ENCODE measurements at places on chromosomes 2 and 18.

DNA sequence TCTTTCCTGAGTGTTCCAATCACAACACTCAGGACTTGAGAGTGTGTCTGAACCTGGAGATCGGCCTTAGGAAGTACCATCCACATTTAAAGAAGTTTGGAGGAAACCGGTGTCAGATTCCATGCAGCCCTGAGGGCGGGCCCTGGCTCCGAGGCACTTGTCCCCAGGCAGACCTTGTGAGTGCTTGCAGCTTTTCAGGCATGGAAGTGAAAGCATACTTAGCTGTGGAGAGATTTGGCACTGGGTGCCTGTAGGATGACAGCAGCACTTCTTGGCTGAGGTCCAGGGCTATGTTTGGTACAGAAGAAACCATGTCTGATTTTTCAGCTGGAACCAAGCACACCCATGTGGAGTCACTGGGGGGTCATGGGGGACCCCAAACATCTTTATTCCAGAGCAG lies 230.8 kb downstream of the SEPTIN10 start:
- DNase-seq, result peak; percentile 48

DNA sequence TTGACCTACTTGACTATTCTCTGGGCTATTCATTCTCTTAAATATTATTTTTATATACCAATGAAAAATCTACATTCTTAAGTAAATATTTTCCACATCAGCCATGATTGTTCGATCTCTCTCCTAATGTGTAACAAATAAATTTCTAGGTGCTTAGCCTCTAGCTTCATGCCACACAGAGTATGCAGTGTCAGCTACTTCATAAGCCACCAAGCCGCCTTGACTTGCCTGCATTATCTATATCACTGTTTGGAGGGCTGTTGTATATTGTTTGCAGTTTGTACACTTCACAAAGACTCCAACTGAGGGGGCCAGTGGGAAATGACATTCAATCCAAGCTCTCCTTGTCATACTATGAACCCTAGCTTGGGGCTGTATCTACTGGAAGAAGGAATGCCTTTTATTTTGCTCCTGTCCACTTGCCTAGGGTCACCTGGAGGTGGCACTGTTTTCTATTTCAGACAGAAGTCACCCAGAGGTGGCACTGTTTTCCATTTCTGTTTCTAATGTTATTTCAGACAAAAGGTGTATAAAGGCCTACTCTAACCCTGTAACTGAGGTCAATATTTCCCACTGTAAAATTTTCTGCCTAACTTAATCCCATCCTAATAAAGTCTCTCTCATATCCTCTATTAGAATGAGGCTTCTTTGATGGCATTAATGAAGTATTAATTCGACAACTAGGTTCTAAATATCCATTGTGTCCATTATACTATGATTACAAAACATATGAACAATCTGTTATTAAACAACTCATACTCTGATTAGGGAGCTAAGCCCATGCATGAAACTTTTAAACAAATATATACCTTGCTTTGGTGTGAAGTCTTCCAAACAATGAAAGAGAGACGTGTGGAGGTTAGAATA lies 36.4 kb downstream of the COL5A2 start:
- no peak for DNase-seq

DNA sequence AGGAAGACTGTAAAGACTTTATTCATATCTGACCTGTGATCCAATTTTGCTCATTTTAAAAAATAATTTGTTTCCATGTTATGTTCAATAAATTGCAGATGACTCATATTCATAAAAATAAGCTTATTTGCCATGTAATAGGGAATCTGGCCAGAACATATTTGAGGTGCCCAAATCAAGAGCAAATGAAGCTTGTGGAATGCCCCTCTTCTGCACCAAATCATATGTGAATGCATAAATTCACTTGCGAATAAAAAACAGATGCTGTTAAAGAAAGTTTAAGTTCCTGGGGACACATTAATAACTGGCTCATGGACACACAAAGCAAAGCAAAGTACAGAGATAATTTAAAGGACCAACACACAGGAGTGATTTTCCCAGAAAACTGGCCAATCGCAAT lies 279.0 kb upstream of the CDH2 start:
- DNase-seq, result no peak

DNA sequence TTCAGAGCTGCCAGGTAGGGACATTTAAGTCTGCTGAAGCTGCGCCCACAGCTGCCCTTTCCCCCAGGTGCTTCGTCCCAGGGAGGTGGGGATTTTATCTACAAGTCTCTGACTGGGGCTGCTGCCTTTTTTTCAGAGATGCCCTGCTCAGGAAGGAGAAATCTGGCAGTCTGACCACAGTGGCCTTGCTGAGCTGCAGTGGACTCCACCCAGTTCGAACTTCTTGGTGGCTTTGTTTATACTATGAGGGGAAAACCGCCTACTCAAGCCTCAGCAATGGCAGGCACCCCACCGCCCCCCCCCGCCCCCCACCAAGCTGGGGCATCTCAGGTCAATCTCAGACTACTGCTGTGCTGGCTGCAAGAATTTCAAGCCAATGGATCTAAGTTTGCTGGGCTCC lies 458.1 kb upstream of the RAB12 start:
- DNase-seq, result no peak

GRCh38 chr2:68993660-68994059 lies 19.2 kb downstream of the GKN1 start:
- DNase-seq, result no peak

DNA sequence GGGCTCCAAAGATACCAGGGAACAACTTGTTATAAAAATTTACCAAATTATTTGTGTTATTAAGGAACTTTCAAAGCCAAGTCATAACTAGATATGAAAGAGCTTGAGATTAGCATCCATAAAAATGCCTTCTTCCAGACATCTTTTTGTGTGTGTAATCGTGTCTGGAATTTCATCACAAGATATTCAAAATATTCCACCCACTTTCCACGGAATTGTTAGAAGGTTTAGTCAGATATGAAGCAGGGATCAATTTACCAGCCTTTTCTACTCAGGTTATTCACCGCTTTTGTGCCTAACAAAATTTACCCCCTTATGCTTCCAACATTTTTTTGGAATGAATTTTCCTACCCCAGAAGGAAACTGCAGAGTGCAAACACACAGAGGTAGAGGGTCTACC lies 130.2 kb upstream of the ACVR2A start:
- DNase-seq, result no peak

DNA sequence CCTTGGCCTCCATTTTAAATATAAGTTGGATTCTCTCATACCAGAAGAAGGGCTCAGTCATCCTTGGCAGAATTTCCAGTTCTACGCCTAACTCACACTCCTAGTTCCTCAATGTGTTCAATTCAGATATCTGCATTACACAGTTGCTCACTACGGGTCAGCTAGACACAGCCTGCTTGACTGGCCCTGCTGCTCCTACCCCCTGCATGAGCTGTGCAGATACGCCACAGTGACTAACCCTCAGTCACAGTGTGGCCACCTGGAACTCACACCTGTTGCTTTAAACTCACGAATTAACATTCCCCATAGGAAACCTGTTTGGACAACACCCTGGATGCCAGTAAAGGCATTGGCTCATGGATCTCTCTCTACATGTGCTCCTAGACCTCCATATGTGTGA lies 429.6 kb downstream of the NCKAP5 start:
- DNase-seq, result no peak

GRCh38 chr2:127044165-127044718 lies 62.7 kb downstream of the BIN1 start:
- no peak for DNase-seq

DNA sequence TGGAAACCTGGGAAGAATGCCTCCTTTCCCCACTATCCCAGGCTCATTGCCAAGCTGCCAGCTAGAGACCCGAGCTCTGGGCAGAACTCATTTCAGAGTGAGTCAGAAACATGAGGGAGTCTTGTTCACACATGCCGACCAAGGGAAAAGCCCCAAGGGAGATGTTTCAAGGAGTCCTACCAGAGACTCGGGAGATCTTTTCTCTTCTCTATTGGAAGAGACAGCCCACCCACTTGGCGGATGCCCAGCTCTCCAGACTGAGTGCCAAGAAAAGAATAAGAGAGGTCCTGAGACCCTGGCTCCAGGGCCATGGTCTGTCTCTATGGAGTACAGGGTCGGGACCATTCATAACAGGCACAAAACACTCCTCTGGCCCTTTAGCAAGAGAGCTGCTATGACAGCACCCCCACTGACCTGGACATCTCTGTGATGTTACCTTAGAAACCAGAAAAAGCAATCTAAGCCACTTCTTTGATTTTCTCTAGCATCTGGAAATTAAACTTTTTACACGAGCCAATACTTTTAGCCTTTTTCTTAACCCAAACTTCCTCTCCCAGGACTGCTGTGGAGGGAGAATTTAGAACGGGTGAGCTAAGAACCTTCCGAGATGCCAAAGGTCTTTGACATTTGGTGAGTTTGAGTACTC lies 18.5 kb upstream of the IGFBP5 start:
- peak; percentile 71 for DNase-seq

DNA sequence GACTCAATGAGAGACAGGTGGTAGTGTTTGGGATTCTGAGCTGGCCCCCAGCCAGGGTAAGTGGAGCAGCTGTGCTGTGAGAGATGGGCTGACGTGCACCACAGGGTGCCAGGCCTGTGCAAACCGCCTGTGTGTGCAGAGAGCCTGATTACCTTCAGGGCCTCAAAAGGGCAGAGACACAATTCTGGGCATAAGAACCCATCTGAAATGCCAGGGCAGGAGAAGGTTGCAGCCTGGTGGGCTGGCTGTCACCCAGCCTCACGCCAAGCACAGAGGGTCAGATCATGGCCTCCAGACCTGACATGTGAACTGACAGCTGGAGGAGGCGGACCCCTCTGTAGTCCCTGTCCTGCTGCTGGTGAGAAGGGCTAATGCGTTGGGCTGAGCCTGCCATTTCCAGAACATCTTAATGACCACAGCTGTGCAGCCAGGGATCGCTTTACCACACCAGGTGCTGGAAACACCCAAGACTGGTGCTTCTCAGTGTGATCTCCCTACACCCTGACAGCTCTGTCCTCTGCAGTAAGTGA lies 100.9 kb downstream of the ARL4C start:
- no peak for DNase-seq

DNA sequence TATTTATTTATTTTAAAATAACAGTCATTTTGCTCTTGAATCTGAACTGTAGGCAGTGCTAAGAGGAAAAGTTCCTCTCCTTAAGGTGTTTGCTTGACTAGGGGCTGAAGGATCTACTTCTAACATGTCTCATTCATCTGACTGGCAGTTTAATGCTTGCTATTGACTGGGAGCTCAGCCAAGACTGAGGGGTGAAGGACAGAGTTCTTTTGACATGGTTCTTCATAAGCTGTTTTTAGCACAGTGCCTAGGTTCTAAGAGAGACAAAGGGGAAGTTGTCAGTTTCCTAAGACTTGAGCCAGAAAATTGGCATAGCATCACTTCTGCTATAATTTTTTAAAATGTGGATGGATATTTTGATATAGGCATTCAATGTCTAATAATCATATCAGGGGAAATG lies 73.0 kb downstream of the COMMD1 start:
- DNase-seq, result peak; percentile 72

DNA sequence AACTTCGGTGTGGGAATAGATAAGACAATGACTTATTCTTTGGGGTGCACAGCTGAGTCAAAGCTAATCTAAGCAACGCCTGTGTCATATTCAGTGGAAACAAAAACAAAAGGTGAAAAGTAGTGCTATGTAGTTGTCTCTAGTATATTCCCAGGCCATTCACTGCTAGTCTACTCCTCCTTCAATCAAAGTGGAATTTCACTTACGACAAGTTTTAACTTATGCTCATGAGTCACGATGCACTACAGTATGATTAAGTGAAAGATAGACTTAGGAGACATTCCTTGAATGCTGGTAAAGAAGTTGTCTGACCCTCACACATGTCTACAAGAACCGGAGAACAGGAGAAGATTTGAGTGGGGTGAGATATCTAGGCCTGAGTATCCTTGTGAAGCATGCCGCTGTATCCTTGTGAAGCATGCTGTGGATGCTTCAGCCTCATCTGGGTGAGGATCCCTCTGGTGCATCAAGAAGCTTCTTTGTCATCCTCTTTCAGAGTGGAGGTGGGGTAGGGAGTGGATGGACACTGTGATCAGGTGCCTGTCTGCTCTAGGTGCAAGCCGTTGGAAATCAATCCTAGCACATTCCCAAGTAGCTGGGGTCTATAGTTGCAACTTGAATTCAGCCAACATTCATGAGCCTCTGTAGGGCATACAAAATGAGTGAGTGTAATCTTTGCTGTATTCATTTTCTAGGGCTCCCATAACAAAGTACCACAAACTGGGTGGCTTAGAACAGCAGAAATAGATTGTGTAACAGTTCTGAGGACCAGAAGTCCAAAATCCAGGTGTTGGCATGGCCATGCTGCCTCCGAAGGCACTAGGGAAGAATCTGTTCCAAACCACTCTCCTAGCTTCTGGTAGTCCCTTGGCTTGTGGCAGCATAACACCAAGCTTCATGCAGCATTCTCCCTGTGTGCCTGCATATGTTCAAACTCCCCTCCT lies 173.5 kb upstream of the FN1 start:
- DNase-seq, result no peak

GRCh38 chr18:8801263-8801901 lies 96.0 kb downstream of the MTCL1 start:
- no peak for DNase-seq

GRCh38 chr2:120948662-120949011 lies 213.0 kb downstream of the GLI2 start:
- DNase-seq, result no peak

GRCh38 chr2:19484736-19485135 lies 126.3 kb upstream of the OSR1 start:
- DNase-seq, result no peak

GRCh38 chr2:229646186-229646723 lies 68.1 kb downstream of the DNER start:
- no peak for DNase-seq

GRCh38 chr2:86807468-86808275 lies 17.0 kb upstream of the CD8A start:
- peak; percentile 33 for DNase-seq

DNA sequence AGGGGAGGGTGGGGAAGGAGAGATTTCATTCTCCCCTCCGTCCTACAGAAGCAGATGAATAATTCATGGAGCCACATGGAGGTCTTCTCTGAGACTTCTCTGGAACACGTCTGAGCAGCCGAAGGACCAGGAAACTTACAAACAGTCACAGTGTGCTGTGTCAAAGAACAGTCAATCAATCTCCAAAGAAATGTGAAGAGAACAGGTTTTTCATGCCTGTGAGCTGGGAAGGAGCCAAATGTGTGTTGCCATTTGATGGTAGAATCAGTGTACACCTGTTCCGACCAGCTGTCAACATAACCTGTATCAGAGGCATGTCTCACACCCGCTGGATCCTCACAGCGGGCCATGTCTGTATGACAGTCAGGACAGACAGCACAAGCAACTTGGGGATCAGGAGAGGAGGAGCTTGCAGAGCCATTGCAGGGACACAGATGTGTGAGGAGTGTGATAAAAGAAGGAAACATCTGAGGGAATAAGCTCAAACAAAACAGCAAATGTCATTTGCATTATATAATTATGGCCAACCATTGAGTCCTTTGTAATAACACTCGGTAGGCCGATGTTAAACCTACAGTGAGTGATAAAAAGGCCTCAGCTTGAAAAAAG lies 298.5 kb downstream of the EN1 start:
- DNase-seq, result no peak

GRCh38 chr2:69966496-69966895 lies 5.1 kb upstream of the ASPRV1 start:
- DNase-seq, result no peak

GRCh38 chr2:128603411-128603924 lies 284.8 kb upstream of the HS6ST1 start:
- no peak for DNase-seq

- DNase-seq, result no peak
Observed at GRCh38 chr2:143453981-143454511, 324.8 kb downstream of the ARHGAP15 start.

GRCh38 chr18:41731884-41732283 lies 223.2 kb upstream of the PIK3C3 start:
- no peak for DNase-seq
